Activated naive CD8-positive, alpha-beta T cell treated with anti-CD3 and anti-CD28 coated beads, Interleukin-2, amount 10 ng/mL, durations not matched to agents 7 days and 5 days (primary cell): ENCODE measurements at places on chromosomes 2 and 18.
A peak's percentile ranks its signal among the peaks of the same experiment; 100 is the strongest.

DNA sequence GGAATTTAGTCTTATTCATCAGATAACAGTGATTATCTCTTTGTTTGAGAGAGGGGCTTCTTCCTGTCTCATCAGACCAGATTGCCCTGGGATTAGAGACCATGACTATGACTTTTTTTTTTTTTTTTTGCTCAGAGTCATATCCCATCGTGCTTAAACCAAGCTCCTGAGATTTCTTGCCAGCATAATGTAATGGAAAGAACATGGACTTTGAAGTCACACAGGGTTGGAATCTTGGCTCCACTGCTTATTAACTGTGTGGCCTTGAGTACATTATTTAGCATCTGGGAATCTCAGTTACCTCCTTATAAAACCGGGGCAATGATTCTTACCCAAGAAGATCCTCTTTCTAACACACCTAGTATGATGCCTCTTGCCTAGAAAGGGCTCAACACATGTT lies 268.3 kb downstream of the DYSF start:
- DNase-seq = no peak

DNA sequence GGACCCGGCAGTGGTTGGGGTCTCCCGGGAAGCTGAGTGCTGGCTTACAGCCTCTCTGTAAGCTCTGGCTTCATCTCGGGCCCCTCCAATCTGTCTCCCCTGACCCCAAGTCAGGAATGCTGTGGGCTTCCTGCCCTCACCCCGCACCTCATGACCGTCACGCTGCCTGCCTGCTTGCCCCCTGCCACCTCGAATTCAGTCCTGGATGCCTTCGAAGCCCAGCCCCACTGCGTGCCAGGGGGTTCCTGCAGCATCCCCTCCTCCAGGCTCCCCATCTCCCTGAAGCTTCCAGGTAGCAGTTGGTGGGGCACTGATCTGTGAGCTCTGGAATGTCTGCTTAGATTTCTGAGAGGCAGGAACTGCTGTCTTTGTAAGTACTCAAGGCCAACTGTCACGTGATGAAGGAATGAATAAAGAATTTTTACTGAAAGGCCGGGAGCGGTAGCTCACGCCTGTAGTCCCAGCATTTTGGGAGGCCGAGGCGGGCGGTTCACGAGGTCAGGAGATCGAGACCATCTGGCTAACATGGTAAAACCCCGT lies 6.5 kb downstream of the CLHC1 start:
- DNase-seq = no peak

GRCh38 chr2:69742322-69742952 lies 503 bp downstream of the ANXA4 start:
- DNase-seq = no peak

GRCh38 chr2:105494683-105495425 lies 96.0 kb upstream of the FHL2 start:
- DNase-seq = no peak

DNA sequence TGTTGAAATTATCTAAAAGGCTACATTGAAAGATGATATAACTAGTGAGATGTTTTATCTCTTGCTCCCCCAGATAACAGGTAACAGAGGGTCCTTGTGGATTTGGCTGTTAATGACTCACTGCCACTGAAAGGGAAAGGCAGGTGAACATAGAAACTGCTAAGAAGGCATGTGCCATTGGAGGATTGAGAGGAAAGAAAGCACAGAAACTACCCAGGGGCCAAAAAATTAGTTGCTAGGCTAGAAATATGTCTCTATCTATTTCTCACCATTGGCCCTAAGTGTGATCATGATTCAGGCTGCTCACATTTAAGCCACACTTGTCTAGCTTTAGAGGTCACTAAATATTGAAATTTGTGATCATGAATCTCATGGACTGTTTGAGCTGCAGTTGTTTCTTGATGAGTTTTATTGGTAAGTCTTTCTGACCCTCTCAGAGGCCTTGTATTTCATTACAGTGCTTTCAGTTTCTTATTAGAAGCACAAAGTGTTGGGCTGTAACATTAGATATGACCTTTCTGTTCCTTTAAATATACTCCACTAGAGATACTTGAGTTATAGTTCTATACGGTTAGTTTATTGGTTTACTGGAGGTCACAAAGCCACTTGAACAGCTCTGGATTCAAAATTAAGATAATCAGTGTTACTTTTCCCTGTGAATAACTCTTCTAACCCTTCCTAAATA lies 26.2 kb downstream of the NAB1 start:
- DNase-seq = no peak

GRCh38 chr2:172472446-172473033 lies 45.2 kb downstream of the ITGA6 start:
- DNase-seq = no peak

- no peak for DNase-seq
Measured at GRCh38 chr2:219676586-219676985, 49.2 kb downstream of the SLC4A3 start.

- DNase-seq = no peak
Measured at GRCh38 chr2:210303498-210303897, 11.5 kb downstream of the MYL1 start.

DNA sequence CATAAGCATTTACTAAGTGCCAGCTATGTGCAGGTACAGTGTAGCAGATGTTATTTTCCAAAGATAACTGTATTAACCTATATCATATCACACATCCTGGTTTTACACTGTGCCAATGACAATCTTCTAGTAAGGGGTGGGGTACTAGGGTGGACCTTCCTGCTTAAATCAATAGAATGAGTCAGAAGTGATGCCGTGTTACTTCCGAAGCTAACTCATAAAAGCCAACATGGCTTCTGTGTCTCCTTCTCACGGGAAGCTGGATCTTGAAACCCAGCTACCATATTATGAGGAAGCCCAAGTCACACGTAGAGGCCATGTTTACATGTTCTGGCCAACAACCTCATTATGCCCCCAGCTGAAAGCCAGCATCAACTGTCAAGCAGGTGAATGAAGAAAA lies 59.1 kb downstream of the MRPL33 start:
- DNase-seq = no peak

- no peak for DNase-seq
Measured at GRCh38 chr2:14776216-14776615, 143.7 kb downstream of the LRATD1 start.

DNA sequence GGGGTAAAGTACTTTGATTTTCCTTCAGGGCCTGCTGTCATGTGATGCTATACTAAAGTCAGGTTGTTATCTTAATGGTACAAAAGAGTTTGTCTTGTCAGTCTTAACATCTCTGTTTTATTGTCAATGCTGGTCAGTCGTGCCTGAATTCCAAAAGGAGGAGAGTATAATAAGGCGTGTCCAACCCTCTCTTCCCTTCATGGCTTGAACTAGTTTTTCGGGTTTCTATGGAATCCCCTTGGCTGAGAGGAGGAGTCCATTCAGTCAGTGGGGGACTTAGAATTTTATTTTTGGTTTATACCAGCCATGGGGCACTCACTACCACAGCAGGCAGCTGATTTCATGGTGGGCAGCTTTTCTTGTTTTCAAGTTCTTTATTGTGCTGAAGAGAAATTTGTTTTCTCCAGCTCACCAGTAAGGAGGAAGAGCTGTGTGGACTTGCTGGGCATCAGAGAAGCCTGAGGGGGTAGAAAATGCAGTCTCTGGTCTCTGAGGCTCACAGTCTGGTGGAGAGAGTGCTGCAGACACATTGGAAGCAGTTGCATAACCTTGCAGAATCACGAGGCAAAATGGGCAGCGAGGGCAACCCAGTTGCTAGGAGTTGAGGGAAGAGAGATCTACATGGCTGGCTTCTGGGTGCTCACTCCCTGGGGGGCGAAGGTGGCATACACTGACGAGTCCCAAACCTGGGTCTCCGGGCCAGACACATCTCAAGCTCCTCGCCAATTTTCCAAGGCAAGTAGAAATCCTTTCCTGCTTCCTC lies 193.1 kb downstream of the ZBTB7C start:
- DNase-seq = no peak

GRCh38 chr2:98899041-98899702 lies 36.9 kb downstream of the CRACDL start:
- DNase-seq = no peak

- DNase-seq = no peak
Measured at GRCh38 chr2:99079226-99079625, 62.3 kb upstream of the C2orf15 start.

- no peak for DNase-seq
Measured at GRCh38 chr18:21548647-21549046, 51.9 kb downstream of the ESCO1 start.

- peak; percentile 79 for DNase-seq
Measured at GRCh38 chr2:24049485-24050021, at the start of gene FKBP1B. Gene FKBP1B (plus strand): TSS chr2:24049741. CDS start chr2:24049850, 109 bp downstream.

DNA sequence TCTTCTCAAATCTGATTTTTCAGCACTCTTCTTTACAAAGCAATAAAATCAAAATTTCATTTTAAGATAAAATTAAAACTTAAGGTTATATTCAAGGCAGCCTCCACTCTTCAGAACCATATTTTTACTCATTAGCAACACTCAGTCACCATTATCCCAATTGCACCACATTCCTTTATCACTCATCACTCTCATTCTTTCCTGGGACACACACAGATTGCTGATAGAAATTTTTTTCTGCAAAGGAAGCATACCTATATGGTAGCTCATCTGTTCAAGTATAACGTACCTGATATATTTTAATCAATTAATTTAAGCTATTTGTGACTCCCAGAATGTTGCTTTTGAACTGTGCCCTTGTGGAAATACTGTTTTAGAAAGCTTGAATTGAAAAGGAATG lies 1559.3 kb upstream of the ZEB2 start:
- no peak for DNase-seq

DNA sequence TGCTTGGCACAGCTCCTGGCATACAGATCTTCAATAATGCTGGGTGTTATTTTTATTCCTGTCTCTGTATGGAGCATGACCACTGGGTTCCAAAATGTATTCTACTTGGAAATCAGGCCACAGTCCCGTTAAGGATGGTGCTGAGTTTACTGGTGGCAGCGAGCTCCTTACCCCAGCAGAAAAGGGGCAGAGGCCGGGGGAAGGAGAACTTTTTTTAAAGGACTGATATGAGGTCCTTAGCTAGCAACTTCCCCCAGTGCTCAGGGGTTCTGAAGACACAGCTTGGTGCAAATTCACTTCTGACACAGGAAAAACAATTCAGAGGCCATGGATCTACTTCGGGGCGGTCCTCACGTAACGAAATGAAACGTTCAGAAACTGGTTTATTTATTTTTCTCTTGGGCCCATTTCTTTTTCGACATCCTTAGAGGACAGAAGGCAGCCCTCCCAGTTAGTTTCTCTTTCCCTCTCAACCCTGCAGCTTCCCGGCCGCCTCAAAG lies 872 bp downstream of the RDH14 start:
- DNase-seq = no peak
